DMS 273 treated with DMSO at 0.1 percent for 48 hours (cell line): ENCODE measurements at places on chromosomes 1 and 21.
A peak's percentile ranks its signal among the peaks of the same experiment; 100 is the strongest.

DNA sequence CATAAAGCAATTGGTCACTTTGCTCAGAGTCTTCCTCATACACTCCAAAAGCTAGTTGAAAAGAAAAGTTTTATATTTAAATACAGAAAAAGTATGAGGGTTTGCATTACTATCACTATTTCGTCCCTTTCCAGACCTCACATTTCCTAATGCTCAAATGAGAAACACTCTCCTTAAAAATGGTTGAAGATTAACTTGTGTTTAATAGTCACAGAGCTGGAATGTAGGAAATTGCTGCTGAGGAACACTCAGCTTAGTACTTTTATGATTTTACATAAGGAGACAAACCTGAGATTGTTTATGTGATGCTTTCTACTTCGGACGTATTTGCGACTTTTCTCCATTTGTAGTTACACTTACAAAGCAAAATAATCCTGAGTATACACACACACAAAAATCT lies 39.8 kb downstream of the MYSM1 start:
- no peak for DNase-seq

- no peak for DNase-seq
Observed at GRCh38 chr21:46226920-46227599, 1.5 kb downstream of the LSS start.

DNA sequence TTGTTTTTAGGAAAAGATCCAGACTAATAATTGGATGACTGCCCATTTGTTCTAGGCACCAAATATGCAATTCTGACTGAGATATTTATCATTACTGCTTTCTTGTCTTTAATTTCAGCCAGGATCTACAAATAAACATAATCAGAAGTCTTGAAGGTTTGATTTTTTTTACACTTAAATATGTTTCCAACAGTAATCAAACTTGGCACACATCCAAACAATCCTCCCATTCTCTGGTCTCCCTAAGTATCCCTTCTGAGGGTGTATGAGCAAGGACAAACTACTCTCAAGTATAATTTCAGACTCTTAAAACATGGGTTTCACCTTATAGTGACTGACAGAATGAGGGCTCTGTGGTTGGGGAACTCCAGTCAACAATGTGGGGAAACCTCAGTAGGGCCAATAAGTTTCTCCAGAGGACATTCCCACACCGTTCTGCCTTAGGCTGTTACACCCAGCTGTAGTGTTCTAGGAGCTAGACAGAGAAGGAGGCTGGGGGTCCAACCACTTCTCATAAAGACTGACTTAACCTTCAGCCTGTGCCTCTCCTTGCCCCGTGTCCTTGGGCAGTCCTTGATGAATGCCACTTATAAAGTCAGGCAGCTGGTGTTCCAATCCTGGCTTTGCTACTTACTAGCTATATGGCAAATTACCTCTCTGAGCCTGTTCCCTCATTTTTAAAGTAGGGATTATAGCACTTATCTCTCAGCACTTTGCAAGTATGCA lies 1.5 kb upstream of the PALMD start:
- no peak for DNase-seq

GRCh38 chr1:36268981-36269380 lies 37.2 kb upstream of the SH3D21 start:
- no peak for DNase-seq

- DNase-seq = no peak
Observed at GRCh38 chr21:46442938-46443337, 15.8 kb upstream of the DIP2A start.

DNA sequence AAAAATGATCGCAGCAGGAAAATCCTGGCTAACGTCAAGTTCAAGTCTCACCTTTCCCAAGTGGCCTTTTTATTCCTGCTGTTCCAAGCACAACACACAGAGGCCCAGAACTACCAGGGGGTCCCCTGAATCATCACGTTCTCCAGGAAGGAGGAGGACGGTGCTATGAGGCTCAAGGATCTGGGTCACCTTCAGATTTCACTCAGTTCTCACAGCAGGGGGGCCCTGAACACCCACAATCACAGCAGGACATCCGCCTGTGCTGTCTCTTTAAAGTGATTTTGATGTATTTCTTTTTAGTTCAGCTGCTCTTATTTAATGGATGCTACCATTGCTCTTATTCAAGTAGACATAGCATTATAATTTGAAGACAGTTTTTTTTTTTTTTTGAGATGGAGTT lies 173.4 kb downstream of the HUNK start:
- no peak for DNase-seq

DNA sequence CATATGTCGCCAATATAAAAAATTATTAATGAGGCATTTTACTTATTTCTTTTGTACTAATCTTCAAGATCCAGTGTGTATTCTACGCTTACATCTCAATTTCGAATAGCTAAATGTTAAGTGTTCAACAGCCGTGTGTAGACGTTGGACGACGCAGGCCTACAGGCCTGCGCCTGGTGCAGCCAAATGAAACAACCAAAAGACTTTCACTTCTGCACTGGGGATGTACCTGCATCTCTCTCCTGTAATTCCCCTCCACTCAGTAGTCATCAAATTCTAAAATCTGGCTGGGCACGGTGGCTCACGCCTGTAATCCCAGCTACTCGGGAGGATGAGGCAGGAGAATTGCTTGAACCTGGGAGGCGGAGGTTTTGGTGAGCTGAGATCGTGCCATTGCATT lies 76.8 kb upstream of the HNRNPU start:
- no peak for DNase-seq

DNA sequence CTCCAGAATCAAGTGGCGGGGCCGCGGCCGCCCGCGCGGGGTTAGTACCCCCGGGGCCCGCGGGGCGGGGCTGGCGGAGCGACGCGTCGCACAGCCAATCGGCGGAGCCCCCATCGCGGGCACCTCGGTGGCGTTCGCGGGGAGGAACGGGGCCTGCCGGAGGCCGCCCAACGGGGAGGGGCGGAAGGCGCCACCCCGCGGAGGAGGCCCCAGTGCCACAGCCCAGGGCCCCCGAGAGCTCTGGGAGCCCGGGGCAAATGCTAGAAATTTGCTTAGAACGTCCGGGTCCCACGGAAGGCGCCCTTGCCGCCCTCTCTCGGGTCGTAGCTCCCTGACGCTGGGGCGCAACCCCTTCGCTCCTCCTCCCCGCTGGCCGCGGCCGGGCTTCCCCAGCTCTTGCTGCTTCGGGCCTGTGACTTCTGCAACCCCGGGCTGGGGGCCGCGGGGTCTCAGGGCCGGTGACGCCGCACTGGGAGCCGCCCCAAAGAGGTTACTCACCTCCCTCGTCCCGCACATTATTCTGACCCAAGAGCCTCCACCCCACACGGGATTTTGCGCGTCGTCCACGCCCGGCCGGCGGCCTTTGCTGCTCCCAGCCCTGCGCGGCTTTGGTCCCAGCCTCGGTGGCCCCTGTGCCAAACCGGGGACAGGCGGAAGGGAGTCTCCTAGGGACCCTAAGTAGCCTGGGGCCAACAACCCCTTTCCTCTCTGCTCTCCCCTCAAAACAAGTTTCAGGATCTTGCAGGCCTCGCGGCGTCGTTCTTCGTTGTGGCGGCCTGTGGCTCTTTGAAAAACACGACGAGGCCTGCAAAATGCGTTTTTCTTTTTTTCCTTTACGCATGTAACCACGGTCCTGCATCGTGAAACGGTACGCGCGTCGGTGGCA lies at the start of gene RUNX3:
RUNX3 (minus strand) TSS at position 17 of the 886 bp plus-strand sequence. CDS start 408 bp downstream, outside the sequence.
- DNase-seq = no peak

DNA sequence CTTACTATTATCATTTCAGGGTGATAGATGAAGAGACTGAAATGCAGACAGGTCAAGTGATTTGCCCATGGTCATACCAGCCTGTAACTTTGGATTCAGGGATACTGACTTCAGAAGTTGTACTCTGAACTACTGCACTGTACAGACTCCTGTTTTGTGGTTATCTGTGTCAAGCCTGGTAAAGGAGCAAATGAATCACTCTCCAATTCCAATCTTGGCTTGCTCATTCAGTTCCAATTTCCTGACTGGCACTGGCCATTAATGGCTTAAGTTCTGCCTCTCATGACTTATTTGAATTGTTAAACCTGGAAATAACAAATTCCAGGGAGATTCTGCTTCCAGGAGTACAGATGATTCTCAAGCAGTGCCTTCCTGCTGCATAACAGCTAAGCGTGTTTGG lies 45.4 kb upstream of the PLD5 start:
- DNase-seq = no peak

DNA sequence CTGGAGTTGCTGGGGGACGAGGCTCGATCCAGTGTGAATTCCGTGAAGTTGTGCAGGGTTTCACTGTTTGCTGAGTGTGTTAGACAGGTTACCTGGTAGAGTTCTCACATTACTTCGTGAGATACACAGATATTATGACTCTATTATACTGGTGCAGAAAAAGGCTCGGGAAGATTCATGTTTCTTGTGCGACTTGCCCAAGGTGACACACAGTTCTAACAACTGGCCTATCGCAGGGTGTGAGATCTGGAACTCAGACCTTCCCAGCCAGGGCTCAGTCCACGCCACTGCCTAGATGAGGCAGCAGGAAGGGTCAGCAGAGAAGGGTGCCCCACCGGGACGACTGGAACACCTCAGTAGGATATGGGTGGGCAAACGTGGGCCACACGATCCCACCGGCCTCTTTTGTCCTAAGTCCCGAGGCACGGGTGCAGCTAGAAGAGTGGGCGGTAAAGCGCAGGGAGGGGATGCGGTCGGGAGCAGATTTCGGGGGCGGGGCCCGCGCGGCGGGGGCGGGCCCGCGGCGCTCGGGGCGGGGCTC lies 296 bp upstream of the RNPEP start:
- peak; percentile 35 for DNase-seq

GRCh38 chr1:24557711-24558131 lies 1.8 kb downstream of the NCMAP start:
- no peak for DNase-seq

DNA sequence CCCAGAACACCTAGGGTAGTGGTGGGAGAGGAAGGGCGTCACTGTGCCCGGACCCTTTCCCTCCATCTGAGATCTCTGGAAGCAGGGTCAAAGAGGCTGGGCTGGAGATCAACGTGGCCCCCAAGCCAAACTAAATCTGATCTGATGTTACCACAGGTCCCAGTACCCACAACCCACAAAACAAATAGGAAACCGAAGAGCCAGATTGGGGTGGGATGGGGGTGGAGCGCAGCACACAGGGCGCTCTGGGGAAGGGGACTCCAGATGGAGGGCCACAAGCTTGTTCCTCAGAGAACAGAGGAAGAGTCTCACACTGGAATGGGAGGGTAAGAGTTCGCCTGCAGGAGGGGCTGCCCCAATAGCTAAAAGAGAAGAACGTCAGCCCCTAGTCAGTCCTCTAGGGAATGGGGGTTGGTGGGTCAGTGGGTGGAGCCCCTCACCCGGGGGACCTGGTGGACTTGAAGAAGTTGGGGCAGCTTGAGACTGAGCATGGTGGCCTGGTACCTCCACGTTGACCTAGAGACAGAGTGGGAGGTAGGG lies 1.5 kb downstream of the PAQR6 start:
- DNase-seq = no peak

- DNase-seq = no peak
Observed at GRCh38 chr1:236120721-236121153, 21.6 kb upstream of the GPR137B start.

GRCh38 chr1:9844756-9845155 lies 21.0 kb upstream of the CLSTN1 start:
- DNase-seq = no peak

- DNase-seq = no peak
Observed at GRCh38 chr1:6106321-6106731, 60.6 kb downstream of the KCNAB2 start.

DNA sequence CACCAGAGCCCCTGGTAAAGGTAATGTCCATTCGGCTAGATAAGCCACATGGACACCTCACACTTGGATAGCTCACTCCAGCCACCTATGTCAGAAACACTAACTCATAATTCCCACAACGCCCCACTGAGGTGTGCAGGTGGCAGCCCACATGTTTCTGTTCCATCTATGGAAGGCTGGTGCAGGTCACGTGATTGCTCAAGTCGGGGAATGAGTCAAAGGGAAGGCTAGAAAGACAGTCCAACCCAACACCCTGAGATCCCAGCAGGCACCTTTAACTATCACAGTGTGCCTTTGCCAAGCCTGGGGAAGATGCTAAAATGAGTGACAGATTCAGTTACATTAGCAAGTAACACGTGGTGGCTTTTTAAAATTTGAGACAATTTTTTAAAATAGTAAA lies 45.3 kb upstream of the KCNE1 start:
- DNase-seq = no peak

DNA sequence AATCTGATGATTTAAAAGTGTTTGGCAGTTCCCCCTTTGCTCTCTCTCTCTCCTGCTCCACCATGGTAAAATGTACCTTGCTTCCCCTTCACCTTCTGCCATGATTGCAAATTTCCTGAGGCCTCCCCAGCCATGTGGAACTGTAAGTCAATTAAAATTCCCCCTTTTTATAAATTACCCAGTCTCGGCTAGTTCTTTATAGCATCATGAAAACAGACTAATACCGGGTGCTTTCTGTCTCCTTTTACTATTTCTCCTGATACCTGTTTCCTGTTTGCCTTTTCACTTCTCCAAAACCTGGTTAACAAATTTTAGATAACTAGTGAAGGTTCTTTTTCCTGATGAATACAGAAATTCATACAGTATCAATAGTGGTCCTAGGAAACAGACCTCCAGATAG lies 1670.3 kb downstream of the MRPL39 start:
- DNase-seq = no peak

GRCh38 chr1:8091691-8092090 lies 65.6 kb upstream of the ERRFI1 start:
- no peak for DNase-seq

DNA sequence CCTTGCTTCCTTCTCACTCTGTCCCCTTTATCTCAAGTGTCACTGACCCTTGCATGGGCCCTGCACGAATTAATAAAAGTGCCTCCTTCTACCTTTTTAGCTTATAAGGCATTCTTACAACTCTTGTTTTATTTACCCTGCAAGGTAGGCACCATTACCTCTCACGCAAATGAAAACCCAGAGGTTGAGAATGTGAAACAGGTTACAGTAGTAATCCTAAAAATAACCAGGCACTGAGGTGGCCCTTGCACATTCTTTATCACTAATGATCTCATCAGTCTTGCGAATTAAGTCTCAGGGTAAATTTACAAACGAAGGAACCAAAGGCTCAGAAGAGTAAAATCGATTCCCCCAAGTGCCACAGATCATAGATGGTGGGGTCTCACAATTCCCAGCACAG lies 3.7 kb downstream of the GLIS1 start:
- no peak for DNase-seq

DNA sequence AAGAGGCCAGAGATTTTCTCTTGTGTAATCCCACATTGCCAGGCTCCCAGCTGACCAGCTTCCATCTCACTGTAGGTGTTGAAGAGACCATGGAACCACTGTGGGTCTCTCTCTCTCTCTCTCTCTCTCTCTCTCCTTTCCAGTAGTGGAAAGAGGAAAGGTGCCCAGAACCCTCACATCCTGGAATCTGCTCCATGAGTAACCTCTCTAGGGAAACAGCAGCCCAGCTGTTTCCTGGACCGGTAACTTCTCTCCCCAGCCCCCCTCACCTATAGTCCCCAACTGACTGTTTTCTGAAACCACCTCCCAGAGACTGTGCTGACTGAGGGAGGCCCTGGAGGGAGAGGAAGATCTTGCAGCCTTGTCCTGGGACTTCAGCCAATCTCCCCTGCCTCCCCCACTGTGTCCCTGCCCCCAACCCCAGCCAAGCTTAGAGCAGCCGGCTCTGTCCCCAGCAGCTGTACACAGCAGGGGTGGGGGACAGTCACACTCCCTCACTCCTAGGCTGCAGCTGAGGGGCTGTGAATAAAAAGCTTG lies 20.6 kb upstream of the SLC45A3 start:
- no peak for DNase-seq

- DNase-seq = no peak
Observed at GRCh38 chr1:84069236-84069845, 70.4 kb upstream of the TTLL7 start.
